A549 treated with Mapracorat at 1 μM for 4 hours (cell line): ENCODE measurements at places on chromosomes 16 and 17. TPM values are rescaled to one million over a fixed set of nuclear protein-coding genes. Genes with fewer than 3 reads are reported as not detected.

Gene MYL11
- 0.65 to 0.88 TPM in 2 of 5 replicates, not detected in the others for total RNA-seq

Gene CLDN7
- 1.5 to 3.0 TPM (median 2.0 TPM) in 5 replicates for total RNA-seq

Gene MMP25
- 0.78 to 1.4 TPM (median 0.94 TPM) in 5 replicates for total RNA-seq

Gene HOXB4
- total RNA-seq = 0.06 to 0.21 TPM (median 0.14 TPM) in 5 replicates

Gene HSPB9
- not detected in 5 replicates for total RNA-seq

Gene GINS3
- 20.5 to 23.8 TPM (median 21.2 TPM) in 5 replicates for total RNA-seq

Gene CACNA1G
- total RNA-seq = 2.7 to 4.6 TPM (median 4.1 TPM) in 5 replicates

Gene SLFN14
- total RNA-seq = not detected in 5 replicates

Gene C16orf74
- total RNA-seq = 12.3 to 19.5 TPM (median 15.1 TPM) in 5 replicates

Gene CNTD1
- total RNA-seq = 0.10 TPM in 1 of 5 replicates, not detected in the others

Gene SECTM1
- 1.3 to 2.5 TPM (median 2.0 TPM) in 5 replicates for total RNA-seq

Gene CUEDC1
- total RNA-seq = 46.2 to 62.6 TPM (median 54.2 TPM) in 5 replicates

Gene DOC2A
- total RNA-seq = 1.2 to 2.6 TPM (median 1.9 TPM) in 5 replicates

Gene PRSS33
- total RNA-seq = not detected in 5 replicates

Gene CACNG5
- 0.13 TPM in 1 of 5 replicates, not detected in the others for total RNA-seq

Gene SNX20
- not detected in 5 replicates for total RNA-seq

Gene GSDMA
- not detected in 5 replicates for total RNA-seq

Gene CHD9NB
- 1.1 to 1.3 TPM (median 1.2 TPM) in 5 replicates for total RNA-seq

Gene KLHL10
- 0.10 to 0.18 TPM (median 0.12 TPM) in 3 of 5 replicates, not detected in the others for total RNA-seq

Gene IRF8
- total RNA-seq = 0.13 to 0.39 TPM (median 0.22 TPM) in 5 replicates

Gene IL17C
- total RNA-seq = 0.13 TPM in 1 of 5 replicates, not detected in the others

Gene NPW
- total RNA-seq = 0.52 to 0.94 TPM (median 0.70 TPM) in 5 replicates

Gene AKTIP
- 23.8 to 27.2 TPM (median 25.4 TPM) in 5 replicates for total RNA-seq

Gene HCRT
- 0.44 TPM in 1 of 5 replicates, not detected in the others for total RNA-seq

Gene DBF4B
- 20.0 to 28.4 TPM (median 23.0 TPM) in 5 replicates for total RNA-seq

Gene TMEM88
- total RNA-seq = 0.33 to 1.1 TPM (median 0.63 TPM) in 5 replicates

Gene TCAP
- total RNA-seq = 0.74 to 1.4 TPM (median 0.90 TPM) in 5 replicates

Gene C1QL1
- 16.2 to 33.3 TPM (median 28.4 TPM) in 5 replicates for total RNA-seq

Gene DCUN1D3
- 6.6 to 8.5 TPM (median 7.5 TPM) in 5 replicates for total RNA-seq

Gene ST6GALNAC1
- total RNA-seq = 0.21 to 0.49 TPM (median 0.37 TPM) in 5 replicates

Gene CLEC3A
- not detected in 5 replicates for total RNA-seq

Gene HOXB6
- total RNA-seq = 2.9 to 5.9 TPM (median 5.1 TPM) in 5 replicates

Gene FAM171A2
- 2.5 to 4.4 TPM (median 4.0 TPM) in 5 replicates for total RNA-seq

Gene SLC9A5
- total RNA-seq = 1.1 to 1.9 TPM (median 1.5 TPM) in 5 replicates

Gene PIRT
- not detected in 5 replicates for total RNA-seq

Gene KRT14
- total RNA-seq = 0.18 to 0.34 TPM in 2 of 5 replicates, not detected in the others

Gene TMC8
- total RNA-seq = 0.16 to 0.27 TPM (median 0.26 TPM) in 5 replicates

Gene MPV17L
- total RNA-seq = 4.3 to 6.9 TPM (median 5.2 TPM) in 5 replicates

Gene CRYM
- total RNA-seq = 1.9 to 2.3 TPM (median 2.1 TPM) in 5 replicates

Gene UMOD
- not detected in 5 replicates for total RNA-seq

Gene CHST5
- 0.06 to 0.29 TPM (median 0.12 TPM) in 4 of 5 replicates, not detected in the other for total RNA-seq

Gene NAGLU
- total RNA-seq = 31.0 to 51.3 TPM (median 43.8 TPM) in 5 replicates

Gene RNF112
- total RNA-seq = 0.57 to 1.4 TPM (median 0.92 TPM) in 5 replicates

Gene PDILT
- not detected in 5 replicates for total RNA-seq

Gene SGCA
- 0.60 to 2.7 TPM (median 1.6 TPM) in 5 replicates for total RNA-seq

Gene OR1F1
- total RNA-seq = 0.17 to 0.65 TPM (median 0.43 TPM) in 4 of 5 replicates, not detected in the other

Gene USP43
- total RNA-seq = 3.7 to 5.1 TPM (median 4.0 TPM) in 5 replicates

Gene NACA2
- total RNA-seq = not detected in 5 replicates

Gene PARD6A
- 1.3 to 2.8 TPM (median 2.2 TPM) in 5 replicates for total RNA-seq

Gene NOS2
- 0.10 to 0.27 TPM (median 0.19 TPM) in 5 replicates for total RNA-seq

Gene KRTAP3-1
- 0.35 TPM in 1 of 5 replicates, not detected in the others for total RNA-seq

Gene RPUSD1
- 34.6 to 64.0 TPM (median 51.9 TPM) in 5 replicates for total RNA-seq

Gene TEKT5
- not detected in 5 replicates for total RNA-seq

Gene ADAMTS18
- total RNA-seq = 0.06 TPM in 1 of 5 replicates, not detected in the others

Gene GOSR2
- 29.5 to 42.0 TPM (median 38.4 TPM) in 5 replicates for total RNA-seq

Gene HSF4
- total RNA-seq = 12.2 to 21.9 TPM (median 16.8 TPM) in 5 replicates
